Left ventricle myocardium inferior (tissue), 1 donor: ENCODE measurements at places on chromosomes 5 and 9. TPM values are rescaled to one million over a fixed set of nuclear protein-coding genes. Genes with fewer than 3 reads are reported as not detected.

DNA sequence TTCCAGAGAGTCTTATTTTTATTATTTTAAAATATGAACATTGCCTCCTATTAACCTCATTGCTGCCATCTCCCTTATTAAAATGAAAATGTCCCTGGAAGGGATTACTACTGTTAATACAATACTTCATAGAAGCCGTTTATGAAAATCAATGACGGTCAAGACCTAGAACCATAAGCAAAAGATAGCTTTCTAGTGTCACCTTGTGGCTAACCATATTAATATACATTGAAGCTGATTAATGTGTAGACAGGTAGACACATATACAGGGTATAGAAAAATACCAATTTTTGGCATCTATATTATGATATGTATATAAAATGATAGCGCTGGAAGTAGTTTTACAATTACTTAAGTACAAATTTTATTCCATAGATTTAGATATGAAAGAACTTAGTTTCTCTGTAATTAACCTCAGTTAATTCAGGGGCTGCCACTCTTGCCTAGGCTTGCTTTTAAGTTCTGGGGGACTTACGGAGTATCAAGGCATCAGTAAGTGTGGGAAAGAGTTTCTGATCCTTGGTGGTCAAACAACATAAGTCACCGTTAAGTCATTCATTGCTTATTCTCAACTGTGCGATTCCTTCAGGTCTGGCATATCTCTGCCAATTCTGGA is 2.5 kb upstream of the YTHDC2 start:
- DNase-seq: no peak

DNA sequence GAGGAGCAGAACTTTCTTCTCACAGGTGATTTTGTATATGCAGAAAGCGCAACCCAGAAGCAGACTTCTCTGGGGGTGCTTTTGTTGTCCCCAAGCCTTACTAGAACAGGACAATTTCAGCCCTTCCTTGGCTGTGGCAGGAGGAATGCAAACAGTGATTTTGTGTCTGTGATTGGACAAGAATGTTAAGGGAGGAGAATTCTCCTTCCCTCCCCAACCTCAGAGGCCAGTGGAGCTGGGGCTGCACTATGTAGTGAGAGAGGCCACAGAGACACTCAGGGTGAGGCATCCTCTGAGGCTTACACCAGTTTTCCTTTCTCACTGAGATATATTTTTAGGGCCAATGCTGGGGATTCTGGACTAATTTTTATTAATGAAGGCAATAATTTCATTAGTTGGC is 58.8 kb downstream of the ZNF366 start:
- no peak for DNase-seq

DNA sequence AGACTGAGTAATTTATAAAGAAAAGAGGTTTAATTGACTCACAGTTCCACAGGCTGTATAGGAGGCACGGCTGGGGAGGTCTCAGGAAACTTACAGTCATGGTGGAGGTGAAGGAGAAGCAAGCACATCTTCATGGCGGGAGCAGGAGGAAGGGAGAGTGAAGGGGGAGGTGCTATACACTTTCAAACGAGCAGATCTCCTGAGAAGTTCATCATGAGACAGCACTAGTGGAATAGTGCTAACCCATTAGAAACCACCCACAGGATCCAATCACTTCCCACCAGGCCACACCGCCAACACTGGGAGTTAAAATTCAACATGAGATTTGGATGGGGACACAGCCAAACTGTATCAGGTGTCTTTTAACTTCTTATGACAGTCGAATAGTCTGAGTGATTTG is 1459.3 kb upstream of the ACO1 start:
- no peak for DNase-seq

DNA sequence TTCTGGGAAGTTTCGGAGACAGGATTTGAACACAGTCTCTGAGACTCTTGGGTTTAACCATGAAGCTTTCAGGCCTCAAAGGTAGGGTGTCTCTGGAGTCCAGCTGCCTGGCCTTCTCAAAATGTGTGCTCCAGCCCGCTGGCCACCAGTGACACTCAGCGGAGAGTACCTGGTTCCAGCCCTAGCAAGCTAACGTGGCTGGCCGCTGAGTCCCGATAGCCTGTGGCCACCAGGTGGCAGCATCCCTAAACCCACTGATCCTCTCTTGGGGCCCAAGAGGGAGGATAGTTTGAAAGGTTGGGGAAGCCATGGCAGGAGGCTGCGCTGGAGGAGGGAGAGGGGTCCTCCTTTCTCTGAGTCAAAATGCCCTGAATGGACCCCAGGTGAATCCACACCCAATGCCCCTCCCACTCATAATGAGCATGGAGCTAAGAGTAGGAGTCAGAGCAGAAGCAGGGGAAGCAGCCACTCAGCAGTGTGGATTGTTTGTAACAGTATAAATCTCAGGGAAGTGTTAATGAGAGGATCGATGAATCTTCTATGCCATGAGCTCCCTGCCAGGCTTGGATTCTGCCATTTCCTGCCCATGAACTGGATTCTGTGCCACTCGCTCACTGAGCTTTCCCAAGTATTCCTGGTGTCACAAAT is 5.4 kb upstream of the TIFAB start:
- DNase-seq: peak; percentile 56

DNA sequence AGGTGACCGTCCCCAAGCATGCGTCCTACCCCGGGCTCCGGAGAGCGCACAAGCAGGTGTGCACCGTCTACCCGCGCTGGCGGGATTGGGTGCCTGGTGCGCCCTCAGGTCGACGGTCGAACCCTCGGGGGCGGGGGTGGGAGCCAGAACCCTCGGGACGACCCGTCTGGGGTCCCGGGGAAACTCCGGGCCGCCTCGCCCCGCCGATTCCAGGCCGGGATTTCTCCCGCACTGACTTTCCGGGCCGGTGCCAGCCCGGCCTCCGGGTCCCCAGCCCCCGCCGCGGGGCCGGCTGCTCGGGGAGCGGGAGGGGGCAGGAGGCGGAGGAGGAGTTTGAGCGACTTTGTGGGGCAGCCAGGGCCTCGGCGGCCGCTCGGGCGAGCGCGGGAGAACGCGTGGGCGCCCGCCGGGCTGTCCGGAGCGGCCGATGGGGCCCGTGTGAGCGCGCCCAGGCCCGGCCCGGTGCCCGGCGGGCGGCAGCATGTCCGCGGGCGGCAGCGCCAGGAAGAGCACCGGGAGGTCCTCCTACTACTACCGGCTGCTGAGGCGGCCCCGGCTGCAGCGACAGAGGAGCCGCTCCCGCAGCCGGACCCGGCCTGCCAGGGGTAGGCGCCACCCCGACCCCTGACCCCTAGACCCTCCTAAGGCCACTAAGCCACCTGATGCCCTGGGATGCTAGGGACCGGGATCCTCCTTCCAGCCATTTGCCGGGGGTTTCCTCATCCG is at the start of gene DAB2IP:
TSS of gene DAB2IP (plus strand) at position 340 of the 726 bp plus-strand sequence. CDS start at position 482, 142 bp downstream.
- peak; percentile 60 for DNase-seq

- no peak for DNase-seq
These were observed 576 bp downstream of the MAP1B start for GRCh38 chr5:72107901-72108201.

DNA sequence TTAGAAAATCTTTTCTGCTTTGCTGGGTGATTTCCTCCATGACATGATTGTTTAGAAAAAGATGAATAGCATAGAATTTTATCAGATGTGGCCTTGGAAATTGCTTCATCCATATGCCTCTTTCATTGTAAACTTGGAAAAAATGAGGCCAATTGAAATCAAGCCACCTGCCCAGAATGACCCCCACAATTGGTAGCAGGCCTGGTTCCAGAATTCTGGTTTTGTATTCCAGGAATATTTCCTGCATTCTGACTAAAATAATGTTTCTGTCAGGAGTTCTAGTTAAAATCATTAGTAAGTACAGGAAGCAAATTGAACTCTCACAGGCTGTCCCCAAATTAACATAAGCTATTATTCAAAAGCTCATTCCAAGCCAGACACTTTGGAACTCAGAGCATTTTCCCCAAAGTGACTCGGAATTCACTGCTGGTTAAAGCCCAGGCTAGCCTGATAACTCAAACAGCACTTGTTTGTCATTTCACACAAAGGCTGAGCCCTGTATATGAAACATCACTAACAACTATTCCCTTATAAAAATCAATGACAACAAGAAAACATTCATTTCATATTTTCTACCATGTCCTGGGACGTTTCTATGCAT is 75.1 kb upstream of the ADCY2 start:
- no peak for DNase-seq

DNA sequence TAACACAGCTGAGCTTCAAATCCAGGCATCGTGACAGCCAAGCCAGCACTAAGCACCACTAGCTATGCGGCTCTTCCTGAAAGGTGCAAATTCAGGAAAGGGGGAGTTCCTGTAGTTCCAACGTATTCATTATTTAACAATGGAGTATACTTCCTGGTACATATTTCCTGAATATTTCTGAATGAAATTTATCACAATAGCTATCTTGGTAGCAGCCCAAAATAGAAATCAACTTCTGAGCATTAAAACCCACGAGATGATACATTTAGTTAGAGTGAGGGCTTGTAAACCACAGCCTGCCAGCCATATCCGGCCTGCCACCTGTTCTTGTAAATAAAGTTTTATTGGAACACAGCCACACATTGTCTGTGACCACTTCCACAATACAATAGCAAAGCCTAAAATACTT is 109.7 kb upstream of the RETREG1 start:
- no peak for DNase-seq

GRCh38 chr9:104944356-104944755 is 16.4 kb upstream of the ABCA1 start:
- no peak for DNase-seq

DNA sequence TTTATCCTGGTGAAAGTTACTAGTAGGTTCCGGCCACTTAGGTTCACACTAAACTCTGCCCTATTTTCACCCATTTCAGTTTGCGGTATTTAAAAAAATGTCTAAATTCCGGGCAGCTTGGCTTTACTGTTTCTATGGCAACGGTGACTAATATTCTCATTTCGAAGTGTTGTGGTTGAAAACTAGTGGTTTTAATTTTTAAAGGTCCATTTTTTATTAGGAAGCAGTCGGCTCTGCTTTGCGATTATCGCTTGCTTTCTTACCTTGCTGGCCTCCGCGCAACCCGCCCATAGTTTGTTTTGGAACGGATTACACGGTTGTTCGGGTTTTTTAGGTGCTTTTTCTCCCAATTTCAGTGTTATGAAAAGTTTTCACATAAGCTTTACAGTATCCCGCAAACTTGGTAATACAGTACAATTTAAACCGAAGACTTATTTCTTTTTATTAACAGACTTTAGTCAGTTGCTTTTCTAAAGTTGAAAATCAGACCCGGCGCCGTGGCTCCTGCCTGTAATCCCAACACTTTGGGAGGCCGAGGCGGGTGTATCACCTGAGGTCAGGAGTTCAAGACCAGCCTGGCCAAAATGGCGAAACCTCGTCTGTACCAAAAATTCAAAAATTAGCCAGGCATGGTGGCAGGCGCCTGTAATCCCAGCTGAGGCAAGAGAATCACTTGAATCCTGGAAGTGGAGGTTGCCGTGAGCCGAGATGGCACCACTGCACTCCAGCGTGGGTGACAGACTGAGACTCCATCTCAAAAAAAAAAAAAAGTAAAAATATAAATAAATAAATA is 1.6 kb downstream of the KDM4C start:
- no peak for DNase-seq

DNA sequence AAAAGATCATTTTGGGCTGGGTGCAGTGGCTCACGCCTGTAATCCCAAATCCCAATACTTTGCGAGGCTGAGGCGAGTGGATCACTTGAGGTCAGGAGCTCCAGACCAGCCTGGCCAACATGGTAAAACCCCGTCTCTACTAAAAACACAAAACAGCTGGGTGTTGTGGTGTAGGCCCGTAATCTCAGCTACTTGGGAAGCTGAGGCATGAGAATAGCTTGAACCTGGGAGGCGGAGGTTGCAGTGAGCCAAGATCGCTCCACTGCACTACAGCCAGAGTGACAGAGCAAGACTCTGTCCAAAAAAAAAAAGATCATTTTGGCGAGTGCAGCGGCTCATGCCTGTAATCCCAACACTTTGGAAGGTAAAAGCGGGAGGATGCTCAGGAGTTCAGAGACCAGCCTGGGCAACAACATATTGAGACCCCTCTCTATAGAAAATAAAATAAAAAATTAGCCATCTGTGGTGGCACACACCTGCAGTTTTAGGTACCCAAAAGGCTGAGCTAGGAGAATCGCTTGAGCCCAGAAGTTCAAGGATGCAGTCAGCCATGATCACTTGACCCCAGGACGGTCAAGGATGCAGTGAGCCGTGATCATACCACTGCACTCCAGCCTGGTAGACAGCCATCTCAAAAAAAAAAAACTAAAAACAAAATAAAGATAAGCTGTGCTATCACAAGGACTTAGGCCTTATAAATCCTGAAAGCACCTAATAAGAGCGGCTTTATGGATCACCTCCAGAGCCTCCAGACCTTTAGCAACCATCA is 16.2 kb downstream of the PPP2CA start:
- DNase-seq: no peak

GRCh38 chr5:81761270-81761669 is 10.4 kb upstream of the SSBP2 start:
- no peak for DNase-seq

- DNase-seq: no peak
These were observed 34.7 kb downstream of the ERCC6L2 start for GRCh38 chr9:95910023-95910707.

GRCh38 chr5:59673438-59674058 is 220.0 kb downstream of the PDE4D start:
- no peak for DNase-seq

DNA sequence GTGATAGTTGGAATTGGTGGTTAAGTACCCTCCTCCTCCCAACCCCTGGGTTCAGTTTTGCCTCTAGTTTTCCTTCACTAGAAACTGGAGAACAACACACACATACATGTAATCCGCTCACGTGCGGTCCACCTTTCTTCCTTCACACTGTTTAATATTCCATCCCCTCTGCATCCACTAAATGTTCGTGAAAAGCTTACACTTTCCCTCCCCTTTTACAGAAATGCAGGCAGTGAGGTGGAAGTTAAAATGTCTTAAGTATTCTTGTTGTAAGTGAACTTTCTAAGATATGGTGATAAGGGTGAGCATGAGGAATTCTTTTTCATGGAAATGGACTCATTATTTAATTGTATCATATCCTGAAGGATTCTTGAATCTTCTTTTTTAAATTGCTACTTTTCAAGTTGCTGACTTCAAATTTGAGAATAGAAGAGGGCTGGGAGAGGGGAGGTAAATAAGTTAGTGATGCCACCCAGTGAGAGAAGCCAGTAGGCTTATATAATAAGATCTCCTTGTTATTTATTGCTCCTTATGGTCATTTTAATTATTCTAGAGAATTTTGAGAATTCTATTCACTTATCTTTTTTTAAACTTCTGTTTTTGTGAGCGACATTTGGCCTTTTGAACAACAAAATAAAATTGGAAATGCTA is 90.2 kb downstream of the TLE4 start:
- DNase-seq: no peak

GRCh38 chr5:94872526-94872925 is 254.1 kb downstream of the SLF1 start:
- no peak for DNase-seq

- no peak for DNase-seq
These were observed 9.1 kb upstream of the RNF130 start for GRCh38 chr5:180080486-180081280.

The PCDHGA9 gene
- total RNA-seq: 3.9 TPM

The GPR21 gene
- total RNA-seq: 0.58 TPM

The HDAC3 gene
- 27.4 TPM for total RNA-seq

The NUTM2G gene
- not detected for total RNA-seq

The ARRDC3 gene
- 14.4 TPM for total RNA-seq

The MACIR gene
- 5.5 TPM for total RNA-seq

The TESK1 gene
- 25.4 TPM for total RNA-seq

The PCDHB13 gene
- 2.5 TPM for total RNA-seq

The ZBTB43 gene
- 30.2 TPM for total RNA-seq

The RASEF gene
- 0.05 TPM for total RNA-seq

The GFI1B gene
- 0.27 TPM for total RNA-seq
